ENCODE measurements at places on chromosomes 12 and 14. TPM values are rescaled to one million over a fixed set of nuclear protein-coding genes. Genes with fewer than 3 reads are reported as not detected.
A peak's percentile ranks its signal among the peaks of the same experiment; 100 is the strongest.

Gene PRPH
- 1.4 TPM for total RNA-seq

Gene DHRS2
- total RNA-seq = 6.0 TPM

Gene NOS1
- total RNA-seq = 5.4 TPM

Gene PRDM4
- total RNA-seq = 37.3 TPM

- DNase-seq = no peak
Measured at GRCh38 chr12:122995503-122996187, 15.2 kb downstream of the ARL6IP4 start.

DNA sequence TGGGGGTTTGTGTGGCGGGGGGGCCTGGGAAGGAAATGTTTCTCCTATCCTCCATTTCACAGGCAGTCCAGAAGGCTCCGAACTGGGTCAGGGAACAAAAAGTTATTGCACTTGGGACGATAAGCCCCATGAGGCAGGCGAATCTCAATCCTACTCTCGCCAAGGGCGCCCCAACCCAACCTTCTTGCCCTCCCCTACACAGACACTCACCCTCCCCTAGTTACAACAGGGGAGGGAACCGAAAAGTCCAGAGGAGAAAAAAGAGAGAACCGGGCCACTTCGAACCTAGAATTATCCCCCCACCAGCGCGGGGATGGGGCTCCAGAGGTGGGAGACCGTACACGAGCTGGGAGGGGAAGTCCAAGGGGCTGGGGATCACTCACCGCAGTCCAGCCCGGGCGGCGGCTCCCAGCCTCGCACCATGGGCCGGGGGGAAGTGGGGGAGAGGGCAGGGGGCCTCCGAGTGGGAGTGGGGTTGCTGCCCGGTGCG lies 357 bp downstream of the HOMEZ start:
- DNase-seq = no peak

DNA sequence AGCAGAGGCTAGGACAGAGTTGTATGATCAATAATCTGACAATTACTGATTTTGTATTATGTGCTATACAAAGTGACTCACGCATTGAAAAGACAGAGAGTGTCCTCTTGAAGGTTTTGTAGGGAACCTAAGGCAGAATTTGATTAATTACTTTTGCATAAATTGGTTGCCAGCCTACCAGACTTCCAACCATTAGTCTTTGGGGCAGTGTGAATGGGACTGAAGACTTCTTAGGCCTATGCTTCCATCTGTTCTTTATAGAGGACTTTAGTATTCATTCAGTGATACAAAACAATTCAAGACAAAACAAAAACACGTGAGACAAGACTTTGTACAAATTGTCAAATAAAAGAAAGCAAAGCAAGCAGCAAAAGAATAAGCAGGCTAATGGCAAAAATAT lies 46.5 kb downstream of the ATL1 start:
- DNase-seq = no peak

DNA sequence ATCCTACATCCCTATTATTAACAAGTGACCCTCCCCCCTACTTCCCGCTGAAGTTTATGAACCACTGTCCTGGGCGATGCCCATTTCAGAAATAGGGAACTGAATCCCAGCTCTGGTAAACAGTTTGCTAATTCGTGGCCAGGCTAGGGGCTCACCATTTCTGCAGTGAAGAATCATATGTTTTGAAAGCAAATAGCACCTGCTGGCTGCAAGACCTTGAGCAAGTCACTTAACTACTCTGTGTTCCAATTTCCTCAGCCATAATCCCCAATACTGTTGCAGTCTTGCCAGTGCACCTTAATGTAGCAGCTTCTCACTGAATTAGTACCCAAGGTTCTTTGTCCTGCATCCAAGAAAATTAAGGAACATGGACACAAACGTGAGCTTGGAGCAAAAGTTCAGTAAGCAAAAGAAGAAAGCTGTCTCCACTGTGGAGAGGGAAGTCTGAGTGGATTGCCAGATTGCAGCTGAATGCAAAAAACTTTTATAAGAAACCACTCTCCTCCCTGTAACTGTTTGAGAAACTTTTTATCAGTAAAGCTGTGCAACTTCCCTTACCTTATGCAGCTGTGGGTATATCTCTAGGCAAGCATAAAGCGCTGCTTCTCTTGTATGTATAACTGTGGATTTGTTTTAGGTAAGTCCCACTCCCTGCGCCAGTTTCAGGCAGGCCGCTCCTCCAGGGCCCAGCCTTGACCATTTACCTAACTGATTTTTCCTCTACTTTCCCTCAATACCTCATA lies 824 bp downstream of the OAS1 start:
- peak; percentile 40 for DNase-seq

- no peak for DNase-seq
Measured at GRCh38 chr12:65826353-65827171, 2.3 kb downstream of the HMGA2 start.

Measured in lower leg skin (tissue), 4 donors.